ENCODE measurements at places on chromosomes 6 and 20.

DNA sequence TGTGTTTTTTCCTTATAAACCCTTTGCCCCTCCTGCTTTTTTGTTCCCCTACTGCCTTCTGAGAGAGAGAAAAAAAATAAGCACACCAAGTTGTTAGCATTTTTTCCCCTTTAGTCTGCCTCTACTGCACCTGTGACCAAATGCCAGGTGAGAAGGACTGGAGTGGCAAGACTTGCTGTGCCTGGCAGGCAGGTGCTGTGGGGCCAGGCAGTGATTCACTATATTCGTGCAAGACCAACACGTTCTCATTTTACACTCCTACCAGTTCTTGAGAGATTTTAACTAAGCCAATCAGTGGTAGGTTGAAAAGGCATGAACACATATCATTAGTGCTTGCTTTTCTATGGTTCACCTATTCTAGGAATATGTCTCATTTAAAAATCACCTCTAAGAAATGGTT is 109.7 kb downstream of the FIG4 start:
- DNase-seq, result no peak

DNA sequence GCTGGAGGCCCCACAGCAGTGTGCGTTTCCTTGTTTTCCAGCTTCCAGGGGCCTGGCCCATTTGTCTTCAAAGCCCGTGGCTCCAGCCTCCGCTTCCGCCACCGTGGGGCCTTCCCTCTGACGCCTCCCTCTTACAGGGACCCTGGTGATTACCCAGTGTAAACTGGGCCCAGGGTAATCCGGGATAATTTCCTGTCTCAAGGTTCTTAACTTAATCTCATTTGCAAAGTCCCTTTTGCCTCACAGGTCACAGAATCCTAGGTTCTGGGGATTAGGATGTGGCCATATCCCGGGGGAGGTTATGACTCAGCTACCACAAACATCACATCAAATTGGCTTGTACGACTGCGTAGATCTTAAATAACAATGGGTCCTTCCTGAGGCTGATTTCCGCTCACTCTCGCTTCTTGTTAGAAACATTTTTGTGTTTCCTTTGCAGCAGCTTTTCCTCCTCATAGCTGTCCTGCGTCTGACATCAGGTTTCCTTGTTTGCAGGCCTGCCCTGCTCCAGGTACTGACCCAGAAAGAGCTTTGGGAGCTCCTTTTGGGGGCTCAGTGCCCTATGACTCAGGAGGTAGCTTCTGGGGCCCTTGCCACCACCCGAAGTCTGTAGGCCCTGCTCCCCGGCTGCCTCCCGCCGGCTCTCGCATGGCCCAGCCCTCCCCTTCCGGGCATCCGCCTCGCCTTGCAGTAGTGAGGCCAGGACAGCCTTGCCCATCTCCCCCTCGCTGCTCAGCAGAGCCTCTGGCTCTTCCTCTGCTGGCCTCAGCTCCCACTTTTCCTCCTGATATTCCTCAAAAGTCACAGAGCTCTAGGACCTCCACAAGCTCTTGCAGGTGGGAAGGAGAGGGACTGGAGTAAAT is 100.5 kb downstream of the ERMARD start:
- DNase-seq, result no peak

GRCh38 chr6:22643780-22644179 is 74.4 kb downstream of the HDGFL1 start:
- DNase-seq, result no peak

DNA sequence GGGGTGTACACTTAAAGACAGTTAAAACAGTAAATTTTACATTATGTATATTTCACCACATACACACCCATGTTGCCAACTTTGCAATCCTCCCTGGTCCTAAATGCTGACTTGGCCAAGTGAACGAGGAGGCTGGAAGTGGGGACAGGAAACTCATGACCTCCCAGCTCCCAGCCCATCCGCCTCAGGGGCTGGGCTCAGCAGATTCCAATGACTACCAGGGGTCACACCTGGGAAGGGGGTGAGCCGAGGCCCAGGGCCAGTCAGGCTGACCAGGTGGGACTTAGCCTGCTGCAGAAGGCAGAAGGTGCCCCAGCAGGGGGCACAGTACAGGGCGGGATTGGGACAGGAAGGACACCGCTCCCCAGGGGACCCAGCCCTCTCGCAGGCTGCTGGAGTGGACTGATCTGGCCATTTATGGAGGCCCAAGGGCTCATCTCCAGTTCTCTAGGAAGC is 2.4 kb downstream of the SIGLEC1 start:
- DNase-seq, result no peak

GRCh38 chr6:87628424-87628823 is 38.5 kb downstream of the ORC3 start:
- DNase-seq, result no peak

- no peak for DNase-seq
These were observed 15.4 kb upstream of the TNFRSF6B start for GRCh38 chr20:63680857-63681608.

- DNase-seq, result no peak
These were observed 309.6 kb downstream of the LAMA2 start for GRCh38 chr6:129192458-129192989.

DNA sequence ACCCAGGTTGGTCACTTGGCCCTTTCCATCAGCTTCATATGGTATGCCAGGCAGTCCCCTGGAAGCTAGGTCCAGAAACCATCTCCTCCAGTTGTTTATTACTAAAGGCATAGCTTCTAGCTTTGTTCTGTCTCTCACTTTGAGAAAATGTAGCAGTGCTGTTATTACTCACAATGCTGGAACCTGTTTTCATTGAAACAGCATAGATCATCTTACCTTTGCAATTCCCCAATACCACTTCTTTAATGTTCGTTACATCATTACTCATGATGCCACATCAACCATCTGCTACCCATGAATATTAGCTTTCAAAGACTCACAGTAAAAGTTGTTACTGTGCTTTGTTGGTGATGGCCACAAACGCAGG is 88.3 kb downstream of the ADAT2 start:
- no peak for DNase-seq

DNA sequence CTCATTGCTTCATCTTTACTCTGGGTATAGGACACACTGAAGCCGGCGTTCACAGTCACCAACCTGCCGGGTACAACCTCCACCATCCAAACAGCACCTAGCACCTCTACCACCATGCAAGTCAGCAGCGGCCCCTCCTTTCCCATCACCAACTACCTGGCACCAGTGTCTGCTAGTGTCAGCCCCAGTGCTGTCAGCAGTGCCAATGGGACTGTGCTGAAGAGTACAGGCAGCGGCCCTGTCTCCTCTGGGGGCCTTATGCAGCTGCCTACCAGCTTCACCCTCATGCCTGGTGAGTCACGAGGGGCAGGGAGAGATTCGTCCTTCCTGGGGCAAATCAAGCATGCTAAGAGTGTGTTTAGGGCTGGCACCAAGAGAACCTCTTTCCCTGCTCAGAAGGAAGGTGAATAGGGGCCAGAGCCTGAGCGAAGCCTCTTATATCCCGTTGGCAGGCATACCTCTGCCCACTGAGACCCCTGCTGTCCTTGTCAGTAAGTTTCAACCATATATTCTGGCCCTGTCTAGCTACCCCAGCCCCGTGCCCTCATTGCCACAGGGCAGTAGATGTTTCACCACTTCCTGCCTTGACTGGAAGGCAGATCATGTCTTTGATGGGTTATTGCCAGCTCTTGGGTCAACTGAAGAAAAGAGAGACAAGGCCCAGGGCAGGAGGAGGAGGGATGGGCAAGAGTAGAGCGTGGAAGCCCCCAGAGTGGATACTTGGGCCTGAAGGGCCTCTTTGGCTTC is 4.8 kb downstream of the SRF start:
- DNase-seq, result no peak

DNA sequence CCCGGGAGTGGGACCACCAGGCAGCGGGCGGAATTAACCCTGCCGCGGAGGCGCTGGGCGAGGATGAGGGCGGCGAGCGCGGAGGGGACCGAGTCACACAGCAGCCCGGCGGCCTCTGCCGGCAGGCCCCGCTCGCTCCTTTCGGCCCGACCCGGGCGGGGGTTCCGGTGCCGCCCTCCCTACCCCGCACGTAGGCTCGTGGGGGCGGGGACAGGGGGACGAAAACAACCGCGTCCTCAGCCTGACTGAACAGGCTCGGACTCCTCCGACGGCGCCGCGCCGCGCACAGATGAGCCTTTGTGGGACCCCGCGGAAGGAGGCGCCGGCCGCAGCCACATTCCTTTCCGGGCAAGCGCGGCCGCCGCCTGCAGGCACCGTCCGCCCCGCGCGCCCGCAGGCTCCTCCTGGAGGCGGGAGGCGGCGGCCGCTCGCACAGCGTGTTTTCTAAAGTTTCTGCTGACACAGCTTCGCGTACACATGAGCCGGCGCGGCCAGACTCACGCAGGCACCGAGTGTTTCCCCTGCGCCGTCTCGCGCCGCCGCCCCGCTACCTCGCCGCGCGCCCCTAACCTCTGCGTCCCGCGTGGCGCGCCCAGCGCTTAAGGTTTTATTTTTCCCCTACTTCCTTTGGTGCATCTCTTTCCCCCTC is 244.3 kb downstream of the ARID1B start:
- DNase-seq, result peak; percentile 92

DNA sequence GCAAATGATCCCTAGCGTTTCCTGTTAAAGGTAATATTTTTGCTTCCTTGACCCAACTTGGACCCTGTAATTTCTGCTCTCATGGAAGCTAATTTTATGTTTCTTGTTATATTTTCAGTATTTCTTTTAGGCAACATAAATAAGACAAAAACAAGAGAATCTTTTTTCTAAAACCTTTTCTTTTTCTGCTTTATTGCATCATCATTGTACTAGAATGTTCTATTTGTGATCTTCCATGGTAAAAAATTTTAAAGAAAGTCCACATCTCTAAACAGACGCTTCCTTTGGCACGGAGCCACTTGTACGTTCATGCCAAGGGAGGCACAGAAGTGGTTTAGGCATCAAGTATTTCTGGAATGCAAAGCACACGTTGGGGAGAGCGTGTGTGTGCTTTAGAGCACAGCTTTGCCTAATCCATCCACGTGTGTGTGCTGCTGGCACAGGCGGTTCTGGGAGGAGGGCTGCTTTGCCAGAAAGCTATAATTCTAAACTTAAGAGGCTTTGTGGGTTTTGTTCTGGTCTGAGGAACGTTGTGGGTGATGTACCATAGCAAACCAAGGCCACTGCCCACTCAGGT is 98.3 kb downstream of the SASH1 start:
- DNase-seq, result no peak

GRCh38 chr6:90249034-90249433 is 47.6 kb downstream of the BACH2 start:
- DNase-seq, result no peak

- DNase-seq, result no peak
These were observed 45.5 kb downstream of the SLC9A8 start for GRCh38 chr20:49858076-49858585.

- no peak for DNase-seq
These were observed 441.1 kb upstream of the JARID2 start for GRCh38 chr6:14804785-14805210.

- peak; percentile 8 for DNase-seq
These were observed 1.3 kb downstream of the SIRPB2 start for GRCh38 chr20:1489764-1490436.

DNA sequence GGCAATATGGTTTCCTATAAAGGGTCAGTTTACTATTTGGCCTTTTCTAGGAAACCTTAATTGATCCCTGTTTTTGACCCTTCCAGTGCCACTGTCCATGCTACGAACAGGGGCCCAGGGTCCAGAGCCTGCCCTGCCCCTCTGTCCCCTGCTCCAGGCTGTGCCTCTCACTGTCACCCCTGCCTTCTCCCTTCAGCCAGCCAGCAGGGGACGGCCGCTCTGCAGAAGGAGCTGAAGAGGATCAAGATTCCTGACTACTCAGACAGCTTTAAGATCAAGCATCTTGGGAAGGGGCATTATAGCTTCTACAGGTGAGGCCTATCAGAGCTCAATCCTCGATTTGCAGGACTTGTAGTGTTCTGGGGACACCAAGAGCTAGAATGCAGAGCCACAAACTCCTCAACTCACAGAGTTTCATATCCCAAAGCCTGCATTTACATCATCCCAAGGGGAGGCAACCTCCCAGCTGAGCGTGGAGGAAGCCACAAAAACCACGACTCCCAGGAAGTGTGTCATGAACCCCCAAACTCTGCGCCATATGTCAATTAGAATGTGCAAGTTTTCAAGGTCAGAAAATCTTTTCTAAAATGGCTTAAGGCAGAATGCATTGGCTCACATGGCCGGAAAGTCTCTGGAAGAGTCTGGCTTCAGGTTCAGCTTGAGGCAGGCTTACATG is 3.6 kb downstream of the BPI start:
- DNase-seq, result no peak

DNA sequence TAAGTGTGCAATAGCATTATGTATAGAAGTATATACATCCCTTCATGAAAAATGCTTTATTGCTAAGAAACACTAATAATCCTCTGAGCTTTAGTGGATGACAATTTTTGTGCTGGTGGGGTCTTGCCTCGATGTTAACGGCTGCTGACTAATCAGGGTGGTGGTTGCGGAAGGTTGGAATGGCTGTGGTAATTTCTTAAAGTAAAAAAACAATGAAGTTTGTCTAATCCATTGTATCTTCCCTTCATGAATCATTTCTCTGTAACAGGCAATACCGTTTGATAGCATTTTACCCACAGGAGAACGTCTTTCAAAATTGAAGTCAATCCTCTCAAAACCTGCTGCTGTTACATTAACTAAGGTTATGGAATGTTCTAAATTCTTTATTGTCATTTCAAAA is 816.5 kb upstream of the GJE1 start:
- no peak for DNase-seq

GRCh38 chr6:164757451-164757850 is 552.0 kb downstream of the C6orf118 start:
- no peak for DNase-seq

DNA sequence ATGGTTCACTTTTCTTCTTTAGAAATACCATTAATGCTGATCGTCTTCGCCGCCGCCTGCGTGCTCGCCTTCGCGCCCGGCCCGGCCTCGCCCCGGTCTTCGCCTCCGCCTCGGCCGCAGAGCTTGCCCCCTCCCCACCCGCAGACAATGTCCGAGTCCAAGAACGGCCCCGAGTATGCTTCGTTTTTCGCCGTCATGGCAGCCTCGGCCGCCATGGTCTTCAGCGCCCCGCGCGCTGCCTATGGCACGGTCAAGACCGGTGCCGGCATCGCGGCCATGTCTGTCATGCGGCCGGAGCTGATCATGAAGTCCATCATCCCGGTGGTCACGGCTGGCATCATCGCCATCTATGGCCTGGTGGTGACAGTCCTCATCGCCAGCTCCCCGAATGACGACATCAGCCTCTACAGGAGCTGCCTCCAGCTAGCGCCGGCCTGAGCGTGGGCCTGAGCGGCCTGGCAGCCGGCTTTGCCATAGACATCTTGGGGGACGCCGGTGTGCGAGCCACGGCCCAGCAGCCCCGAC is 4.8 kb upstream of the PRPH2 start:
- DNase-seq, result no peak

GRCh38 chr6:25637960-25638434 is 14.0 kb upstream of the SCGN start:
- no peak for DNase-seq

GRCh38 chr20:50292591-50293283 is 102.1 kb downstream of the CEBPB start:
- peak; percentile 76 for DNase-seq

DNA sequence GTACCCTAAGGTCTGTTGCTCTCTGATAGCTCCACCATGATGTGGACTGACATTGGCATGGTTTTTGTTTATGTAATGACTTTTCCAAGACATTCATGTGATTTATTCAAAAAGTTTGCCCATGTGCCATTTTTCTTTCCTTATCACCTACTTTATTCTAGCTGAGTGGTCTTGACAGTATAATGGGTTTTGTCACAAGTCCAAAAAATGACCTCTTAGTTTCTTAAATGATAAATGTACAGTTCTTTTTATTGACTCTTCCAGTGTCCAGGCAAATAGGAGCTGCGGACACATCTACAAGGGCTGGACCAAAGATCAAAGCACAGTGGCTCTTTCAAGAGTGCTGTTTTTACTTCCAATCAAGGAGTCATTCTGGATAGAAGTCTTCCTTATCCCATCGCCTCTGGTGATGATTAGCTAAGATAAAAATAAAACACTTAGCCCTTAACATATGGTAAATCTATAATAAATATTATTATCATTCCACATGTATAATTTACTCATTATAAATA is 141.4 kb downstream of the MMUT start:
- DNase-seq, result no peak

All from CD4-positive, alpha-beta T cell treated with Interleukin-4 for 1 hour (primary cell).